ENCODE measurements at places on chromosomes 3 and 15.

DNA sequence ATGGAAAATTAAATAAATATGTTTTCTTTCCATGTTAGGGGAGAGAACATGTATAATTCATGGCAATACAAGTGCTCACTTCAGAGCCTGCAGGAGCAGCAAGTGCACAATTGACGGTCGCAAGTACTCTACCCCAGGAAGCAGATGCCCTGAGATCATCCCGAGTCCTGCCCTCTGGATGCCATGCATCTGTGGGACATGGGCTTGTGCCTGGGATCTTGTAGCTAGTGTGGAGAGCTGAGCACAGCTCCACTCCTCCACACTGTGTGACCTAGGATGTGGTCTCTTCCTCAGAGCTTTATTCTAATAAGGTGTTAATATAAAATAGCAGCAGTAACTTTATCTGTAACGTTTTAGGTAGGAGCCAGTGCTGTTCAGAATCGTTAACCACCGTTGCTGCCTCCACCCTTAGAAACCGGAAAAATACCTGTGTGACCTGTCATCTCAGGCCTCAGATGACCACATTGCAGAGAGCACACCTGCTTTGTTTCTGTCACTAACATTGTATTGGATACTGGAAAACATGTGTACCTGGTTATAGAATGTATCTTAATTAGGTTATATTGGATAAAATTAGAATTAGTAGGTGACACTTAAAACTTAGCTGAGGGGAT lies 105.0 kb upstream of the GOLGA6L6 start:
- DNase-seq = peak; percentile 20

DNA sequence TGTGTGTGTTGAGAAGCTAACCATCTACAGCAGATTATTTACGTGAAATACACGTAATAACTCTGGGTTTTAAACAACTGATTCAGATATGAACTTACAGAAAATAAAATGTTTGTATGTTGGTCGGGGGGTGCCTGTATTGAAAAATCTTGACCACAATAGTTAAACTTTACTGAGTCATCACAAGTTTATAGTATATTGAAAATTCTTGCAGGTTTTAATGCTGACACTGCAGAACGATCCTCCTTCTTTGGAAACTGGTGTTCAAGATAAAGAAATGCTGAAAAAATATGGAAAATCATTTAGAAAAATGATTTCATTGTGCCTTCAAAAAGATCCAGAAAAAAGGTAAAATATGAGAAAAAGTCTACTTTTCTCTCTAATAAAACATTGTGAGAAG lies 41.3 kb upstream of the SLC22A13 start:
- no peak for DNase-seq

GRCh38 chr15:73921254-73921925 lies 4.9 kb upstream of the LOXL1 start:
- no peak for DNase-seq

- DNase-seq = peak; percentile 91
These were observed 101.5 kb downstream of the FBLN2 start for GRCh38 chr3:13650210-13651056.

- no peak for DNase-seq
These were observed 14.7 kb upstream of the CSTA start for GRCh38 chr3:122310361-122310760.

- DNase-seq = no peak
These were observed 713.1 kb upstream of the CFAP20DC start for GRCh38 chr3:59762941-59763340.

DNA sequence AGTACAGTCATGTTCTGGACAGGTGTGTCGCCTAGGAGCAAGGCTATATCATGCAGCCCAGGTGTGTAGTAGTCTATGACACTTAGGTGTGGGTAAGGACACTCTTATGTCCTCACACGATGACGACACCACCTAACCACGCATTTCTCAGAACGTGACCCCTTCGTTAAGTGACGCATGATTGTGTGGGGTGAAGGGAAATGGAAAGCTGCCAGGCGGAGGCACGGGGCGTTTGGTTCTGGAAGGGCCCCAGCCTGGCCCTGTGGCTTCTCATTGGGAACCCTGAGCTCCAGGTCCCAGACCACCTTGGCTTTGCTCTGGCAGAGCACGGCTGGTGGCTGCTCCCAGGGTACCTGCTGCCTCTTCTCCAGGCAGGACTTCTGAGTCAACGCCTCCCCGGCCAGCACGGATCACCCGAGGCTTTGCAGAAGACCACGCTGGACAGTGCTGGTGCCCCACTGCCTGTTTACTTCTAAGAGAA lies 39.3 kb downstream of the FBLN2 start:
- no peak for DNase-seq

Data from urothelium cell line (cell line).